ENCODE measurements at places on chromosomes 6 and 20.

- peak; percentile 45 for DNase-seq
Observed at GRCh38 chr6:13355043-13355945, 27.0 kb upstream of the TBC1D7 start.

- no peak for DNase-seq
Observed at GRCh38 chr6:23414922-23415321, 711.1 kb upstream of the NRSN1 start.

GRCh38 chr6:54856129-54856528 is 9.6 kb downstream of the FAM83B start:
- DNase-seq, result no peak

- DNase-seq, result no peak
Observed at GRCh38 chr6:32937230-32937633, 3.6 kb downstream of the HLA-DMB start.

DNA sequence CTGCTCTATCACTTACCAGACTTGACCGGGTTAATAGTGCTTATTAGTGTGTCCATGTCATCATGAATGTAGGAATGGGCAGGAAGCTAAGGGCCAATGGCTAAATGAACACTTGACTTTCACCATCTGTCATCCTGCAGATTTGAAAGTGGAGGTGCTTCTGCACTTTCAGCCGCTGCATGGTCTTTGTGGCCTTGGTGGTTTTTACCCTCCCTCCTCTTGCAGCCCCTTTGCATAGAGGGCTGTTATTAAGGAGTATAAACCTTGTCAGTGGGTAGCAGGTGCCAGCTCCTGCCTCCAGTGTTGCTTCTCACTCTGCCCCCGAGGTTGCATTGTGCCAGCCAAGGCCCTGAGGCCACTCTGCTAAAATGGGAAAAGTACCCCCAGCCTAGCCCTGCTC is 122.2 kb upstream of the TNFAIP3 start:
- no peak for DNase-seq

- no peak for DNase-seq
Observed at GRCh38 chr20:21510414-21511384, 3.2 kb downstream of the NKX2-2 start.

DNA sequence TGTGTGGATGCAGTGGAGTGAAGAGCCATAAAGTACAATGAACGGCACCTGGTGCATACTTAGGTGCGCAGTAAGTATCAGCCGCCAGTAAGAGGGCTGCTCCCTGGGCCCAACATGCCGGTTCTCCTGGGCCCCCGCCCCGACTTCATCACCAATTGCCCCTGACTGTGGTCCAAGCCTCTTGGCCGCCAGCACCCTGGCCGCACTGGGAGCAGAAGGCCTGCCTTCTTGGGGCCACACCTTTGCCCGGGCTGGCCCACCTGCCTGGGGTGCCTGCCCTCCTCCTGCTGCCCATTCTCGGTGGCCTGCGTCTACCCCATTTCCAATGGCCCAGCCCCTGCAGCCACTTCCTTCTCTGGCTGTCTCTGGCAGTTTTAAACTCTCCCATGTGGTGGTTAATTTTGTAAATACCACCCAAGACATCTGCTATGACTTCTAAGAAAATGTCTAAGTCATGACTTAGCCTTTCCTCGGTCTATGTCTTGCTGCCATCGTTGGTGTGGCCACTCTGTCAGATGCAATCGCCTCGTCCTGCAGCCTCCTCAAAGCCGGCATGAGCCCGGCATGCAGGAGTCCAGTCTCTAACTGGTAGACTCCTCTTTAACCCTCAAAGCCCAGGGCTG is 36.8 kb downstream of the PMEPA1 start:
- no peak for DNase-seq
